ENCODE measurements at places on chromosomes 7 and 10. TPM values are rescaled to one million over a fixed set of nuclear protein-coding genes. Genes with fewer than 3 reads are reported as not detected.

- no peak for DNase-seq
Measured at GRCh38 chr10:120041807-120042559, 149.5 kb downstream of the SEC23IP start.

- DNase-seq = no peak
Measured at GRCh38 chr7:81710751-81711150, 59.1 kb downstream of the HGF start.

GRCh38 chr7:20954711-20955619 lies 168.3 kb upstream of the SP8 start:
- no peak for DNase-seq

DNA sequence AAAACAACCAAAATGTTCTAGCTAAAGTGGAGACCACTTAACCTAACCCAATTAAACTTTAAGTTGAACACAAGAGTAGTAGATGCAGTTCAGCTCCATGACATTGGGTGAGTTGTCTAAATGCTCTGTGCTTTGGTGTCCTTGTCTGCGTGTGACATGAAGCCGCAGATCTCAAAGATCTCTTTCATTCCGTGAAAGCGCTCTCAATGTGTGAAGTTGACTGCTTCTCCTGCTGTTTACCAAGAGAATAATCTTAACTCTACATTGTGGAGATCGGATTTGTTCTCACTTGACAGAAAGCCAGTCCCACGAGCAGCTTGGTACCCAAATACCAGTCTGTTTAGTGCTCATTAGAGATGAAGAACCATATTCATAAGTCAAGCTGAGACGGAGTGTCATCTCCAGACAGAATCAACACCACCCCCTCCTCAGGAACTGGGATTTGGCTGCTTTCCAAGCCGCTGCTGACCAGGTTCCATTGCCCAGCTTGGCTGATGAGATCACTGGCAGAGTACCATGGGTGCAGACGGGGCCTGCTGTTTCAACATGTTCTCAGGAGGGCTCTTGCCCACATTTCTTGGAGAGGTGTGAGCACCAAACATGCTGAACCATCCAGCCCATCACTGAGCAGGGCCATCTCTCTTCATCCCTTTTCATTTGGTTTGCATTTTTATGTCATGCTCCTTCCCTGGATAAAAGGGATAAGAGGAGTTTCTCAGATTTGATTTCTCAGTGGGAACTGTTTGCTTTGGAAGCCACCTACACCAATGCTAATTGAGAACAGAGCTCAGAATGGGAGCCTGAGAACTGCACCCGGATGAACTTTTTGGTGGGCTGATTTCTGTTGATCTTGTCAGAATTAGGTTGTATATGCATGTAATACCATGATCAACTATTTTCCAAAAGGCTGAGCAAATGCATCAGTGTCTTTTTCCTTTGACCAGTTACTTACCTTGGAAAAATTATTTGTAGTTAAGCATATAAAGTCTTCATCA lies 95.8 kb upstream of the AGBL3 start:
- DNase-seq = no peak

GRCh38 chr10:45437587-45438465 lies 63.8 kb downstream of the ALOX5 start:
- no peak for DNase-seq

DNA sequence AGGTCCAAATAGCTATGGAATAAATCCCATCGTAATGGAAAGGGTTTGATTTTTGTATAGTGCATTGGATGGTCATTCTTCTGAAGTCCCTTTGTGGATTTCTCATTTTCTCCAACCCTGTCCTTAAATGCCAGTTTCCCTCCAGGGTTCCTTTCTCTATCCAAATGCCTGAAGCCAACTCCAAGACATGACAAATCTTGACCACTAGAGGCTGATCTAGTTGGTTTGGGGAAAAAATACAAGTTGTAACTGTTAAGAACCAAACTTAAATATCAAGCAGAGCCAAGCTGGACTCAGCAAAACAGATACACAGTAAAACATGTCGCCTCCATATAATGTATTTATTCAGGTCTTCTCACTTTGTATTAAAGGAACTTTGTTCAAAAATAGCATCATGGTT lies 28.7 kb downstream of the FRMD4A start:
- DNase-seq = no peak

DNA sequence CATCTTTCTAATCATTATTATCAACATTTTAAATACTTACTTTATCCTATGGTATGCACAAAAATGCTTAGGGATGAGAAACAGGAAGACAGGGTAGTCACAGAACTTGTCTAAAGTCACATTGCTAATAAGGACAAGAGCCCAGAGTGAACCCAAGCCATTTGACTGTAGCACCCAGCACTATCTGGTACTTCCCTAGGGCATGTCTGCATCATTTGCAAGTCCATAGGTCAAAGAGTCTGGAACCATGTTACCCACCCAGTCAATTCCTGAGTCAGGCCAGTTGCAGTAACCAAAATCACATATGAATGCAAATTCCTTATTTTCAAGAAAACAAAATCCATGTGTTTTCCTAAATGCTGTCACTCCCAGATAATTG lies 19.1 kb downstream of the ASAH2 start:
- DNase-seq = no peak

- DNase-seq = no peak
Measured at GRCh38 chr10:110843031-110843430, 28.7 kb upstream of the PDCD4 start.

DNA sequence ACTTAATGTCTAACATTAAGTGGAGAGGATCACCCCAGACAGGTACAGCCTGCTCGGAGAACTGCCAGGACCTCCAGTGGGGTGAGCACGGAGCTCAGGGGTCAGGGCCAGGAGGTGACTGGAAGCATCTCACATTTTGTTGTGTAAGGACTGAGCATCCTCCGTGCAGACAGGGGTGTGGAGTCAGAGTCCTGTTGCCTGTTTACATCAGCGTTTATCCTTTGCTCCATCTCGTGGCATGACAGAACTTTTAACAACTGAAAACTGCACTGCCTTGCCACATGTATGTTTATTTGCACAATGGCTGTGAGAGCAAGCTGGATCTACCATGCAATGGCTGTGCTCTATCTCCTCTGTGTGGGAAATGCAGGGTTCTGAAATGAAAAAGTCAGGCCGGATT lies 175.4 kb upstream of the AKR1E2 start:
- no peak for DNase-seq

- DNase-seq = no peak
Measured at GRCh38 chr10:126127481-126128029, 231.2 kb downstream of the FANK1 start.

GRCh38 chr10:20446561-20447193 lies 450.4 kb downstream of the NEBL start:
- DNase-seq = no peak

- no peak for DNase-seq
Measured at GRCh38 chr7:25858525-25859411, 293.2 kb upstream of the NFE2L3 start.

- no peak for DNase-seq
Measured at GRCh38 chr7:44607141-44608068, 978 bp downstream of the OGDH start.

DNA sequence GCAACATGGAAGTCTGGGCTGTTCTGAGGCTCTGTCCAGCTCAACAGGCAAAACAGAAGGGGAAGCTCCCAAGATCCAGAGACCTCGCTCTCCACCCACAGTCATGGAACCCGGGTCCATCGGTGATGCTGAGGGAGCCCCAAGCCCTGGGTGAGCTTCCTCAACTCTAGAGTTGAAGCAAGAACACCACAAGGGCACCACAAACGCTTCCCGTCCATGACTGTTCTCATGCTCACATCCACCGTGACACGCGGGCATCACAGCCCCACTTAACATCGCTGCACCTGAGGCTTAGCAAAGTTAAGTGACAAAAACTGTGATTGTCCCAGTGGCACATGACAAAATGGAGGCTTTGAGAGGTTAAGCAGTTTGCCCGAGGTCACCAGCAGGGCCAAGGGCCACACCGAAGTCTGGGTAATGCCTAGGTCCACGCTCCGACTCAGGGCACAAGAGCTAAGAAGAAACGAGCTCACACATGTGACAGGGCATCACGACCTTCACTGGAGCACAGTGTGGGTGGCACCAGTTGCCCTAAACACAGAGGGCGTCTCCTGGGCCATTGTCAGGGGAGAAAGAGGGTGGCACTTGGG lies 110.6 kb downstream of the OAT start:
- DNase-seq = no peak

- DNase-seq = no peak
Measured at GRCh38 chr10:70337201-70337651, 45.2 kb downstream of the LRRC20 start.

- no peak for DNase-seq
Measured at GRCh38 chr7:69534461-69535041, 63.7 kb upstream of the AUTS2 start.

DNA sequence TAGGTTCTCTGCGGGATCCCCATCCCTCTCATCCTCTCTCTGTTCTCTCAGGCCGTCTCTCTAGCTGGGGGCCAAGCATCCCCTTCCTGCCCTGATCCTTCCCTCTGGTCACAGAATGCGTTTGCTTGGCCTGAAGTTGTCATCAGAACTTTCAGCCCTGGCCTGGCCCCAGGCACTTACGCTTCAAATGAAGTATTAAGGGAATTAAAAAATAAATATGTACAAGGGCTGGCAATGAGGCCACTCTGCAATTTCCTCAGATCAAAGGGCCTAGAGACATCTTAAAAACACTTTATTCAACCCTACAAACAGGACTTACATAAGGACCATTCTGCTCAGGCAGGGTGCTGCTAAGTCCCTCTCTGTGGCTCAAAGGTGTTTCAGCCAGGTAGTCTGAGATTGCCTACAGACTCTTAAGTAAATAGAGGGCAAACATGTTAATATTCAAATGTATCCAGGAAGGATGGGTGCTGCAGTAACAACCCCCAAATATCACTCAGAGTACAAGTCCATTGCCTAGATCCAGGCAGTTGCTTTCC lies 16.0 kb downstream of the SFTPD start:
- DNase-seq = no peak

DNA sequence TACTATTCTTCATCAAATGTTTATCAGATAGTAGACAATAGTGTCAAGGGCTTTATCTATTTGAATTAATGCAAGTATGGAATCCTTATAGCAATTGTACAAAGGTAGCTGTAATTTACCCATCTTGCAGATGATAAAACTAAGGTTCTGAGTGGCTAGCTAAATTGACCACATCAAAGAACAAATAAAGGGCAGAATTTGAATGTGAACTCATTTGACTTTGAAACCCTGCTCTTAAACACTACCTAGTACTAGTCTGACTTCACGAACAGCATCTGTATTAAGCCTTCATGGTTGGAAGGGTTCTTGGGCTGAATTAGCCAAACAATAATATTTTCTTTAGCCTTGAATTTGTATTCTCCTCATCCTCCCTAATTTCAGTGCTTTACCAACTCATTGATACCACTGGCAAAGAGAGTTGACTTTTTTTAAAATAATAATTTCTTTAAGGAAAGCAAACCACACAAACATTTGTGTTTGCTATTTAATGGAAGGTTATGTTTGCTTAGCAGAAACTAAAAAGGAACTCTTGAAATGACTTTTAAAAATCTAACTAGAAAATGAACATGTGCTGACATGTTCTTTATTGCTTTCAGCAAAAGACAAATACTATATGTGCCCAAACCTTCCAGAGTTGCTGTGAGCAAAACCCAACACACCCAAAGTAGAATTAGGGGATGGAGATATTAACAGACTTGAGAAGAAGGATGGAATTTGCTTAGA lies 322.6 kb downstream of the RNLS start:
- no peak for DNase-seq

DNA sequence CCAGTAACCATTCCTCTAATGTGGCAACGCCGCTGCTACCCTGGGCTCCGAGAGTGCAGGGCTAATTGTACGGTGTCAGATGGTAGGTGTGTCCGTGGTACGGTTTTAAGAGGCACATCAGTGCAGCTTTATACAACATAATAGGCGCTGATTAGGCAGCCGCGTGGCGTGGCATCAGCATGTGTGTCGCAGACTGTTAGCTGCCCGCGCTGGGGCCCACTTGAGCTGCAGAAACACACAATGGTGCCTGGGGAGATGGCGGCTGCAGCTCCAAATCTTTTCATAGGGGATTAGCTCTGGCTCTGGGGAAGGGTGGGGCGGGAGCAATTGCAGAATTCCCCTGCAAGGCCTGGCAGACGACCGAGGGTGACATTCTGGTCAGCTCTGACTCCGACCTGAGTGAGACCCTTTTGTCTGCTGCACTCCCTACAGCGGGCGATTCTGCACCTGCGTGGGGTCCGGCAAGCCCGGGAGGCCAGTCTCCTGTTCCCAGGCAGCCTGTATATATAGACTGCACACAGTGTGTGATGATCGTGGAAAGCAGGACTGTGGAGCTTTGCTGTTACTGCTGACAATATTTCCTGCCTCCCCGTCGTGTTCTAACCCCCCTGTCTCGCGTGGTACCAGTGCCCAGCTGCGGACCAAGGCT lies 722.7 kb upstream of the CELF2 start:
- no peak for DNase-seq

GRCh38 chr10:26969145-26969926 lies 108.6 kb upstream of the ABI1 start:
- DNase-seq = no peak

DNA sequence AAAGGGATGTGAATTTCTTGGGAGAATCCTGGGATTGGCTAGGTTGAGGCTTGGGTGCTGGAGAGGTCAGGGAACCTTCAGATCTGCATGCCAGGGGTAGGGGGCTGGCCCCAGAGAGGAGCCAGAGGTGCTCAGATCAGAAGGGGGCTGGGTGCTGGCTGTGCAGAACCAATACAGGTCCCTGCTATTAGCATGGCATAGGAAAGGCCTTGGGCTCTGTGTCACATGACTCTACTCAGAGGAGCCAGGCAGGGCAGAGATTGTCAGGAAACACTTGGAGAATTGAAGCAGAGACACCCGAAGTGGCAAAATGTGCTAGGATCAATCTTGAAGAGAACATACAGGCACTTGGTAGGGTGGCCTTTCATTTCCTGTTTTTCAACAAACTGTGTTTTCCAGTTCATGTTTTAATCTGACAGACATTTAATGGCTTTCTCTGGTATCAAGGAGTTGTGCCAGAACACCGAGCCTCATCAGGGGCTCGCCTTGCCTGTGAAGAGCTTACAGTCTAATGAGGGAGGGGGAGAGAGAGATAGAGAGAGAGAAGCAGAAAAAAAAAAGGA lies 498.9 kb downstream of the RPS24 start:
- DNase-seq = no peak

DNA sequence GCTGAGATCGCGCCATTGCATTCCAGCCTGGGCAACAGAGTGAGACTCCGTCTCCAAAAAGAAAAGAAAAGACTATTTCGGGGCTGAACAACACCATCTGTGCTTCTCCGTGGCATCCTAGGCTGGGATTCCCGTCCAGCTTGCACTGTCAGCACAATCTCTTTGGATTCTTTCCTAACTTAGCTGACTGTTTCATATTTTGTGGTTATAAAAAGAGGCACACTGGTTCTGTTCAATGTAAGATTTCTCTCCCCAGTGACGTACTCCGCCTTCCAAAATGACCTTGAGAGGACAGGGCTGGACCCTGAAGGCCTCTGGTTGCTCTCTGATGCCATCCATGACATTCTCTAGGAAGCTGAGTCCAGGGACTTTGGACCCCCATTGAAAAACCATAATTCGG lies 8.8 kb downstream of the ZNHIT1 start:
- no peak for DNase-seq

Gene ZC3HAV1
- total RNA-seq = 54.7 TPM

Gene DRGX
- not detected for total RNA-seq

Gene MYH16
- total RNA-seq = 0.12 TPM

Gene ANKMY2
- 9.2 TPM for total RNA-seq

Gene POLR2J2
- 6.1 TPM for total RNA-seq

Gene SPDYE3
- total RNA-seq = not detected

Gene LIPF
- total RNA-seq = 0.18 TPM

Gene NXPH1
- not detected for total RNA-seq

Gene PDK4
- 8.7 TPM for total RNA-seq

Gene TMEM140
- total RNA-seq = 42.1 TPM

Gene KIAA1217
- 27.3 TPM for total RNA-seq

Gene SH2B2
- total RNA-seq = 5.5 TPM

Gene SUGCT
- 4.3 TPM for total RNA-seq

Gene RADIL
- total RNA-seq = 3.4 TPM
